ENCODE measurements at places on chromosomes 2 and 18.

GRCh38 chr2:215970425-215970824 is 42.9 kb downstream of the MREG start:
- no peak for DNase-seq

DNA sequence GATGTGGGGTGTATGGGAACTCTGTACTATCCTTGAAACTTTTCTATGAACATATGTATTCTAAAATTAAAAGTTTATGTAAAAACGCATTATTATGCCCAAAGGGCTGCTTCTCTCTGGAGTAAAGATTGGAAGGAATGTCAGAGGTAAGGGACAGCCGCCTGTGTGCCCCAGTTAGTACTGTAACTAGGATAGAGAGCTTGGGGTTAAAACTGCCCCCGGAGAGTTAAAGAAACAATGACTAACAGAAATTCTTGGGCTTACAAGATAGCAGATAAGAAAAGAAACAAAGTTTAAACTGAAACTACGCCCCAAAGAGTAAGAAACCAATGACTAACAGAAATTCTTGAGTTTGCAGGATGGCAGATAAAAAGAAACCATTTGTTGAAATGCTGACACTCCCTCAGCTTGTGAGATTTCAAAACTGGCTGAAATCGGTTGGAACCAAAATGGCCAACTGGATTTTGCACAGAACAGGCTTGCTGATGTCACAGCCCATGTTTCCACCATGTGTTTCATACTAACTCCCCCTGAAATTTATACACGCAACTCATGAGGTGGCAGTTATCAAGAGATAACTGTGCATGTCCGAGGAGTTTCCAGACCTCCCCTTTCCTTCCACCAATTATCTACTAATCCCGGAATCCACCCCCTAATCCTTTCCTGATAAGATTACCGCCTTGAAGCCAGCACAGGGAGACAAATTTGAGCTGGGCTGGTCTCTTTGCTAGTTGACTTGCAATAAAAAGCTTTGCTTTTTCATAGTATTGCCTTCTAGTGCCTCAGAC is 8.7 kb upstream of the TXNDC2 start:
- no peak for DNase-seq

DNA sequence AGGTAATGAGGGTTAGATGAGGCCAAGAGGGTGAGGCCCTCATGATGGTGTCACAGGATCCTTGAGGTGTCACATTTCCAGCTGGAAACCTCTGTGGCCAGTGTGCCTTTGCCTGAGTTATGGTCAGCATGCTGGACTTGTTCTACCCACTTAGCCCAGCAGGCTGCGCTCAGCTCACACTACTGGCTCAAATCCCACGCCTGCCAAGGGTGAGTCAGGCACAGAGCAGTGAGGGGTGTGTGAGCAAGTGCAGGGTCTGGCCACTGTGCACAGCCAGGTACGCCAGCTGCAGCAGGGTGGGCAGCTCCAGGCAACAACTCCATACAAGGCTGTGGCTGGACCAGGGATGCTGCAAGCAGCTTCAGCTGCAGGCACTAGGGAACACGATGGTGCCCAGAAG is 616.6 kb upstream of the FSHR start:
- peak; percentile 63 for DNase-seq

- no peak for DNase-seq
These were observed 786 bp upstream of the ZFP36L2 start for GRCh38 chr2:43226955-43227829.

- DNase-seq = no peak
These were observed 447.4 kb downstream of the CMPK2 start for GRCh38 chr2:6418291-6418690.

DNA sequence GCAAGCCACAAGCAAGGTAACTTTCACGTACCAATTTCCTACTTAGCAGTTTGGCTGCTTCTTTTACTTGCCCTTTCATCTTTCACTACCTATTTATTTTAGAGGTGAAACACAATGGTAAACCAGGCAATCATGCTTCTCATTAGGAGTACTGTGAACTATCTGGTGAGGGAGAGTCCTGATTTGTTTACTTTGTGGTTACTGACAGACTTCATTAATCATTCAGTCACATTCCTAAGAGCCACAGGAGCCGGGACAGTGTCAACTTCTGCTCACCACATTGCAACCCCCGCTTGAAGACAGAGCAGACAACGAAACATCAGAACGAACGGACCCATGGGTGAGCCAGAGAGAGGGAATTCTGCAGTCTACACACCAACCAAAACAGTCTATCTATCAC is 28.8 kb downstream of the TUBB6 start:
- no peak for DNase-seq

DNA sequence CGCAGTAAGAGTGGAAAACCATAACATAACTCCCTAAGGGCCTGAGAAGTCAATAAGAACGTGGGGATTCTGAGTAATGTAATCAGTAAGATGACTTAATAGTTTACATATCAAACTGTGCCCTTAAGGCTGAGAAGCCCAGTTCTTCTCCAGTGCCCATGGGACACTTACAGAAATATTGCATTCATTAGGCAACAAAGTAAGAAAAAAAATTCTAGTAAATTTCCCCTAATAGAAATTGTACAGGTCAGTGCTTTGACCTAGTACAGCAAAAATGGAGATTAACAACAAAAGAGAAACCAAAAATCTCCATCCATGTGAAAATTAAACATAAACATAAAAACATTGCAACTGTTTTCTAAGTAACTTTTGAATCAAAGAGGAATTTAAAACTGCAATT is 139.8 kb upstream of the HS6ST1 start:
- no peak for DNase-seq

Measured in iPS DF 6.9 (cell line).